Activated naive CD4-positive, alpha-beta T cell treated with anti-CD3 and anti-CD28 coated beads, Interleukin-2, amount 10 ng/mL, durations not matched to agents 5 hours and 36 hours (primary cell): ENCODE measurements at places on chromosomes 1 and 21. TPM values are rescaled to one million over a fixed set of nuclear protein-coding genes. Genes with fewer than 3 reads are reported as not detected.

The PKP1 gene
- not detected for total RNA-seq

The NCSTN gene
- total RNA-seq: 66.9 TPM

The AMY2B gene
- total RNA-seq: 11.3 TPM

The MAP3K21 gene
- 1.9 TPM for total RNA-seq

The FAM43B gene
- total RNA-seq: not detected

The SYCP1 gene
- not detected for total RNA-seq

The TMEM125 gene
- total RNA-seq: not detected

The SMPDL3B gene
- total RNA-seq: 1.0 TPM

The CELA3A gene
- total RNA-seq: not detected

The OLFML2B gene
- not detected for total RNA-seq

The BRDT gene
- not detected for total RNA-seq

The SMYD2 gene
- total RNA-seq: 43.4 TPM

The CYYR1 gene
- total RNA-seq: not detected
